Posterior cingulate gyrus (tissue), 11 donors: ENCODE measurements at places on chromosomes 4 and X.

GRCh38 chr4:150280081-150280895 is 202.0 kb downstream of the DCLK2 start:
- DNase-seq, result peak; percentile 29

DNA sequence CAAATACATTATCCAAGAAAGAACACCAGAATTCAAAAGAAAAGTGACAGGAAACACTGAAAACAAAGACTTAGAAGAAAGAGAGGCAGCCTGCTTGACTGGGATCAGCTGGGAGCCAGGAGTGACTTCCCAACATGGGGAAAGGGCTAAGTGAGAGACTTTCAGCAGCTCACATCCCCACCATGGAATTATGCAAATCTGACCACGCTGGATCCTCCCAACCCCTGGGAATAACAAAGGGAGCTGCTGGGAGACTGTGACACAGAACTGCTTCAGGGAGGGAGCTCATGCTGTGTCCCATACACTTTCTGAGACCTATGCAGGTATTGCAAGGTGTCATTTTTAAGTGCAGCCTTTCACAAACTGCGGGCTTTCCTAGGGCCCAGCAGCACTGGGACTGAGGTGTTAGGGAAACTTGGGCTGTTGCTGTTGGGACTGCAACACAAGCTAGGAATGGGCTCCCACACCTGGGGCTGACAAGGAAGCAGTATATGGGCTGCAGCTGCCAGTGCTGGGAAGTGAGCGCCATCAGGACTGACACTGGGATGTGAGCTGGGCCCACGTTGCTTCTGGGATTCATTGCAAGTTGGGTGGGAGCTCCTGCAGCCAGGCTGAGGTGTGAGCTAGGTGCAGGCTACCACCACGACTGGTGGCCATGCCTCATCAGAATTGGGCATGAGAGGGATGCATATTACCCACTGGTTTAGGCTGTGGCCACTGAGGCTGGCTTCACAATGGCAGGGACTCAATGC is 139.1 kb downstream of the KDR start:
- DNase-seq, result no peak

GRCh38 chrX:14594521-14594920 is 65.2 kb downstream of the GLRA2 start:
- no peak for DNase-seq

- no peak for DNase-seq
Observed at GRCh38 chr4:168740691-168741090, 243.8 kb downstream of the PALLD start.

DNA sequence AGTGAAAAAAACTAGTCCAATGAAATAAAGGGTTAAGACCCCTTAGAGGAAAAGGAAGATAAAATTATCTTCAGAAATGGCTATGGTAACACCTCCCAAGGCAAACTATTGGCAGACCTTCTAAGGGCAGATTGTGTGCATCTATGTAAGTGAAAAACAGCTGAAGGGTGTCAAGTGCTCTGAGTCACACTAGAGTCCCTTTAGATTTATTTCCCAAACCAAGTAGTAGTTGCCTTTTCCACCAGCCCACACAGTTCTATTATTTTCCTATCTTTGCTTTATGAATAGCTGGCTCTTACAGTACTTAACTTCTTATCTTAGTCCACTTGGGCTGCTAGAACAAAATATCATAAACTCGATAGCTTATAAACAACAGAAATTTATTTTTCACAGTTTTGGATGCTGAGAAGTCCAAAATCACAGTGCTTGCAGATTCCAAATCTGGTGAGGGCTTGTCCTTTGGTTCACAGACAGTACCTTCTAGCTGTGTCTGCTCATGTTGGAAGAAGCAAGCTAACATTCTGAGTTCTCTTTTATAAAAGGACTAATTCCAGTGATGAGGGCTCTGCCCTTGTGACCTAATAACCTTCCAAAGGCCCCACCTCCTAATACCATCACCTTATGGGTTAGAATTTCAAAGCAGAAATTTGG is 143.6 kb downstream of the GRID2 start:
- no peak for DNase-seq

DNA sequence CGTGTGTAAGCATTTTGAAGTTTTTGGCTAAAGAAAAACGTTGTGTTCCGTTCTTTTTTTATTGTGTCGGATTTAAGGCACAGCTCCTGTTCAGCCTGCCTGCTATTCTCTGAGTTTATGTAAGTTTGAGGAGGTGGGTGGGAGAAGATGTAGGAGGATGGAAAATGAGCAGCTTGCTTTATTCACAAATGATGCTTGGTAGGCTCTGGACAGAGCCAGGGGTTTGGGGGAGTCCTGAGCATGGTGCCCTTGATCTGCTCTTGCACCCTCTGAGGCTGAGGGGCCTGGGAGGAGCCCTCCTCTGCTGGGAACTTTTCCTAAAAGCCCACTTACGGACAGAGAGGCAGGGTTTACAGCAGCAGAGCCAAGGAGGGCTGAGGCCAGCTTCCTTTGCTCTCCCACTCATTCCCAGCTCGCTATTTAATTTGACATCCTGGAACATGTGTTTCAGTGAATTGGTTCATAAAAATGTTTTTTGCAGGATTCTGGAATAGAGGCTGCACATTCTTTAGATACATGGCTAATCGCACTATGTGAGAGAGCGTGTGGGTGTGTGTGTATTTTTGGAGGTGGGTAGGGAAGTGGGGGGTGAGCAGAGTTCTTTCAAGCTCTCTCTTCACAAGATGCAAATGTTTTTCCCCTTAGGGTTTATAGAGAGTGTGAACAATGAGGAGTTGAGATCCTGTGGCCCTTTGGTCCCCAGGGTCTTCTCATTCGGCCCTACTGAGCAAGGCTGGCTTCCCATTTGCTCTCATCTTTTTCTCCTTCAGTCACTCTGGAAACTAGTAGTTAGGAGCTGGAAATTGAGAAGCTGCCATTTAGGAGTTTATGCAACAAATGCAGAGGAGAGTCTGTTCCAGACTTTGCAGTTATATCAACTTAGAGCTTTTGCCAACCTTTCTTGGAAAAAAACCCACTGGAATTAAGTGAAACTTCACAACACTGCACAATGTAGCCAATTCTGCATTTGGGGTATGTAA is 32.1 kb downstream of the TMEM131L start:
- DNase-seq, result peak; percentile 28

- no peak for DNase-seq
Observed at GRCh38 chr4:71602289-71602900, 181.5 kb downstream of the GC start.

- DNase-seq, result no peak
Observed at GRCh38 chrX:67604979-67605703, 61.3 kb downstream of the AR start.

- DNase-seq, result no peak
Observed at GRCh38 chr4:56728512-56728911, 47.4 kb upstream of the HOPX start.

DNA sequence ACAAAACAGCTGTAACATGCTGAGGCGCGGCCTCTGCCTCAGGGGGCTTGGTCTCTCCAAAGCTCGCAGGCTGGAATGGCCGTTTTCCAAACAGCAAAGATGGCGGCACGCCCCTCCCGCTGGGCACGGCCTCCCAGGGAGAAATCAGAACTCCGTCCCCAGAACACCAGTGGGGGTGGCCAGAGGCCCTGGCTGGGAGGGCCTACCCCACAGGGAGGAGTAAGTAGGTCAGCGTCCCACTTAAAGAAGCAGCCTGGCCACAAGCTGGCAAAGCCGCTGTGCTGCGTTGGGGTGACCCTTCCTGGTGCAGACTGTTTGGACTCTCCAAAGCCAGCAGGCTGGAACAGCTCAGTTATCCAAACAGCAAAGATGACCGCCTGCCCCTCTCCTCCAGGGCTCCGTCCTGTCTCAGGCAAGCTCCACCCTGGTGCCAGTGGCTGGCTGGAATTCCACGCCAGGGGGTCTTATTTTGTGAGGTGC is 862.8 kb downstream of the TRIML1 start:
- DNase-seq, result no peak

- peak; percentile 33 for DNase-seq
Observed at GRCh38 chr4:8365353-8365752, 75.2 kb downstream of the ACOX3 start.
